Cardiac fibroblast (primary cell): ENCODE measurements at places on chromosomes 11 and 22.

- no peak for DNase-seq
Observed at GRCh38 chr22:37588546-37589215, 8.8 kb upstream of the LGALS2 start.

GRCh38 chr11:76615950-76616349, 54.6 kb downstream of the LRRC32 start:
- peak; percentile 96 for DNase-seq

DNA sequence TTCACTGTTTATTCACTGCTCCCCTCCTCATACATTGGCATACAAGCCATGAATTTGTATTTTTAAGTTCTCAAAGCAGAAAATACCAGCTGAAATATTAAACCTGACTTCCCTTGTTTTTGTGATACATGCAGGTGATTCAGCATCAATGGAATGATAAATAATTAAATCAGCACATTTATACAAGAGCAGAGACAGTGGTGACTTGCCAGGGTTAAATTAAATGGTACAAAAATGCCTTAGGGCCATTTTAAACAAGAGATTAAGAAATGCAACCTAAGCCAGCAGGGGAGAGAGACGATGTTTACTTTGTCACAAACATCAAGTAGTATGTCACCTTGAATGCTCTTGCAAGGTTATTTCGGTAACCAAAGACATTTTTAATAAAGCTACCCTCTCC, 95.9 kb upstream of the DDI1 start:
- no peak for DNase-seq

DNA sequence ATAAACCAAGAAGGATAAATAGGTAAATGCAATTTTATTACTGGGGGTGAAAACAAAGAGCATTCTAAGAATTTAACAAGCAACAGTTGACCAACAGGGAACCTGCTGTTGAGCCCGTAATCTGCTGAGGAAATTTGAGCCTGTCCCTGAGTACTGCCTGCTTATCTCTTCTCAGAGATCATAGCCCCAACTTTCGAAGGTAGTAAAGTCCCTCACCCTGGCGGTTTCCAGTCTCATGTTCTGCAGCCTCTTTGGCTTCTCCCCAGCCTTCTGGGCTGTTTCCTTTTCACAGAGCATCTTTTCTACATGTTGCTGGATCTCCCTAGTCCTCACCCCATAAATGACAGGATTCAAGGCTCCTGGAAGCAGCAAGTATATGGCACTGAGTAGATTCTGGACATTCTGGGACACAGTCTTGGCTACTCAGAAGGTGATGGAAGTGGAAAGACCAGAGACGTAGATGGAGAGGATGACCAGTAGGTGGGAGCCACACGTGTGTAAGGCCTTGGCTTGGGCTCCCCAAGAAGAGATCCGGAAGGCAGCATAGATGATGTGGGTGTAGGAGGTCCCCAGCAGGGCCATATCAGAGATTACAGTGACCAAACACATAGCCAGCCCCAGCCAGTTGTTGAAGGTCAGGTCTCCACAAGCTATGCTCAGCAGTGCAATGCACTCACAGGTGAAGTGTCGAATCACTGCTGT, 51.6 kb downstream of the RRM1 start:
- DNase-seq, result no peak

GRCh38 chr11:44316659-44317240, 6.8 kb upstream of the ALX4 start:
- no peak for DNase-seq

DNA sequence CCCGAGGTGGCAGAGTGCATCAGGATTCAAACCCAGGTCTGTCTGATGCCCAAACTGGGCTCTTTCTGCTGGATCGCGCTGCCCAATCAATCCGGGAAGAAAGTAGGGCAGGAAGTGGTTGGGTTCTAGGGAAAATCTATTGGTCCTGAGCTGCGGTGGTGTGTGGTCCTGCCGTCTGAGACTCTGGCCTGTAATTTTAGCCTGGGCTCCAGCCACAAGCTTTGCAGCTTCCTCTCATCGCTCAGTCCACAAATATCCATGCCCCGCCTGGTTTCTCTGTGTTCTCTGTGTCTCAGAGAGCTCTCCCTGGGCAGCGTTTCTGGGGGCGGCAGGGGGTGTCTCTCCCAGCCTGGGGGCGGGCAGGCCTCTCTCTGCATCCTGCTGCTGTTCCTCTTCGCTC, 18.7 kb downstream of the CACNG2 start:
- no peak for DNase-seq

DNA sequence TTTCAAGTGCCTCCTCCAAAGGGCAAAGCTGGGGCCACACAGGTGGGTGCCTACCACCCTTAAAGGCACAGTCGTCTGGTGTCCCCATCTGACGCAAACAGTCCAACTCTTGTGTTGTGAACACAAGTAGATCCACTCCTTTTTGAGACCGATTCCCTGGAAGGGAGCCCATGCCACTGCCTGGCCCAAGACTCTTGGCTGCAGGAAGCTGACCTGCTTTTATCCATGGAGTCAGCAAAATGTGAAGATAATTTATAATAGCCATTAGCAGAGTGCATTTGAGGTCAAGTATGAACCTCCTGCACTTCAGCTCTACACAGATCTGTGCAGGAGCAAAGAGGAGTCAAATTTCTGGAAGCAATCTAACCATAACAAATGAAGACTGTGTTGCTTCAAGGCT, 68.5 kb downstream of the ADM start:
- peak; percentile 32 for DNase-seq

DNA sequence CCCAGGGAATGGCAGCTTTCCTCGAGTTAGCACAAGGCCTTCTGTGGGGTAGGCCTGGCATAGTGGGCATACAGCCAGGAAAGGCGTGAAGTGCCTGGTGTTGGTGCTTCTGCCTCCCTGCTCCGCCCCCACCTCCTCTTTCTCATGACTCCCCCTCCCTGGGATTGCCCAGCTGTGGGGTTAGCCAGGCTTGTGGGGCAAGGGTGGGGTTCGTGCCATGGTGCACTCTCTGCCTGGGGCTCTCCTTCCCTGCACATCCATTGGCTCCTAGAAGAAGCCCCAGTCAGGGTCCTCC, 236.8 kb upstream of the NCAM1 start:
- DNase-seq, result no peak

GRCh38 chr22:46586531-46587011, 33.6 kb upstream of the GRAMD4 start:
- DNase-seq, result no peak
